ENCODE measurements at places on chromosomes 3 and 15.

DNA sequence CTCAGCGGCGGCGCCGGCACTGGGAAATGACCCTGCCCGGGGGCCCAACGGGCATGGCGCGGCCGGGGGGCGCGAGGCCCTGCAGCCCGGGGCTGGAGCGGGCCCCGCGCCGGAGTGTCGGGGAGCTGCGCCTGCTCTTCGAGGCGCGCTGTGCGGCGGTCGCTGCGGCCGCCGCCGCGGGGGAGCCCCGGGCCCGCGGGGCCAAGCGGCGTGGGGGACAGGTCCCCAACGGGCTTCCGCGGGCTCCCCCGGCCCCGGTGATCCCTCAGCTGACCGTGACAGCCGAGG lies 172 bp downstream of the ITPKA start:
- no peak for DNase-seq

DNA sequence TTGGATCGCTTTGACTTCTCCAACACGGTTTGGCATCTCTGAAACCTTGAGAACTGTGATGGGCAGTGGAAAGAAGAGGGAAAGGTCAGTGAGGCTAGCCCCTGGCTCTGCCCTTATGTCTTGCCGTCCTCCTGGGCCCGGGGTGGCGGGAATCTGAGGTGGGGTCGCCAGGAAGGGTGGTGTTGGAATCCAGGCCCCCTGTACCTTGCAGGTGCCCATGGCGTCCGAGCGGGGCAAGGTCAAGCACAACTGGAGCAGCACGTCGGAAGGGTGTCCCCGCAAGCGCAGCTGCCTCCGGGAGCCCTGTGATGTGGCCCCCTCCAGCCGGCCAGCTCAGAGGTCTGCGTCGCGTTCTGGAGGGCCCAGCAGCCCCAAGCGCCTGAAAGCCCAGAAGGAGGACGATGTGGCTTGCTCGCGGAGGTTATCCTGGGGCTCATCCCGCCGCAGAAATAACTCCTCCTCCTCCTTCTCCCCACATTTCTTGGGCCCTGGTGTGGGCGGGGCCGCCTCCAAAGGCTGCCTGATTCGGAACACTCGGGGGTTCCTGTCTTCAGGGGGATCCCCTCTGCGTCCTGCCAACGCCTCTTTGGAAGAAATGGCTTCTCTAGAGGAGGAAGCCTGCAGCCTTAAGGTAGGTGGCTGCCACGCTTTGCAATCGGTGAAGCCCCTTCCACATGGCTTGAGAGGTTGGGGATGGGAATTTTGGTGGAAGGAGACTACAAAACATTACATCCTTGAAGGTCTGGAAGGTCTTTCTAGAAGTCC lies 907 bp downstream of the TATDN2 start:
- peak; percentile 8 for DNase-seq

DNA sequence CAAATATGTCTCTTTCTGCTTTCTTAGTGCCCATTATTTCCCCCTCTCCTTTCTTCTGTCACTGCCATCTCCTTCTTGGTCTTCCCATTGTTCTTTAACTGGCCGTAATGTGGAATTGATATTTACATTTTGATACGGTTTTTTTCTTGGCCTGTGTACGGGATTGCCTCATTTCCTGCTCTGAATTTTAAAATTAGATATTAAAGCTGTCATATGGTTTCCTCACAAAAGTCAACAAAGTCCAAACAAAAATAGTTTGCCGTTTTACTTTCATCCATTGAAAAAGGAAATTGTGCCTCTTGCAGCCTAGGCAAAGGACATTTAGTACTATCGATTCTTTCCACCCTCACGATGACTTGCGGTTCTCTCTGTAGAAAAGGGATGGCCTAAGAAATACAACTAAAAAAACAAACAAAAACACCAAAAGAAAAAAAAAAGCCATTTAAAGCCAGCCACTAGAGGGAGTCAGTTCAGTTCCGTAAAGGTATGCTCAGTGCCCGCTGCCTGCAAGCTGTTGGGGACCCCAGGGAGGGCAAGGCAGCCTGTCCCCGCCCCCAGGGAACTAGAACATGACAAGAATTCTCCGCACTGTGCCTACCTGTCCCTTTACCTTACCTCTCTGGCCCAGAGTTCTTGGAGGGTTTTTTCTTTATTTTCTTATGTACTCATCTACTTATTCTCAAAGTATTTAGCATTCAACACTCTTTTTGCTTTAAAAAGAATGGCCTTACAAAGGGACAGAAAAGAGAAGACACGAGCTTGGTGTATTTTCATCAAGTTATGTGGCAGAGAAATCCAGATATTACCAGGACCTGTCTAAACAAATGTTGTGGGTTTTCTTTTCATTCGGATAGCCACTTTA lies 30.0 kb upstream of the NR2E3 start:
- DNase-seq = no peak

DNA sequence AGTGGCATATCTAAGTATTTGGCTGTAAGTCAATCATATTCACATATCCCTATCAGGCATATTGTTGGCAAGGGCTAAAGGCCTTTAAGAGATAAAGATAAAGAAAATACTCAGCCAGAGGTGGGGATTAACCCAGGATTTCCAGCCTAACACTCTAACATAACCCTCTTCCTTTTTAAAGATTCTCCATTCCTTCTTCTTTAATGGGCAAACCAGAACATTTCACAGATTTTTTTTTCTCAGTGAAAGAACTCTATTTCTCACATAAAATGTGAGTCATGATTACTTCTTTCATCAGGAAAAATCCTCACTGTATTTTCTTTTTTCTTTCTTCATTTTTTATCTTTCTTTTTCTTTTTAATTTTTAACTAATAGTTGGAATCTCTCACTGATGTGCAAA lies 200.4 kb downstream of the NR1D2 start:
- no peak for DNase-seq

DNA sequence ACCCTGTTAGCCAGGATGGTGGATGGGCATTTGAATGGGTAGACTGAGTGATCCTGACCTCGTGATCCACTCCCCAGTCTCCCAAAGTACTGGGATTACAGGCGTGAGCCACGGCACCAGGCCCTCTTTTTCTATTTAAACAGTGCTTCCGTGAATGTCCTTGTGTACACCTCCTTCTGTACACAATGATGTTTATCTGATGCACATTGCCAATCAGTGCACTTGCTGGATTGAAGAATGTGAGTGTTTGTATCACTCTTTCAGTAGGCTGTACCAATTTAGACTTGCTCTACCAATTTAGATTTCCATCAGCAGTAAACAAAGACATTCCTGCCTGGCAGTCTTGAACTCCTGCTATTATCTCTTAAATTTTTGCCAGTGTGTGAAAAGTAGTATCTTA lies 8.9 kb upstream of the ZNF619 start:
- no peak for DNase-seq
